ENCODE measurements at places on chromosomes 11 and 22.
A peak's percentile ranks its signal among the peaks of the same experiment; 100 is the strongest.

GRCh38 chr22:19239464-19239863 lies 52.1 kb downstream of the CLTCL1 start:
- no peak for DNase-seq

GRCh38 chr11:122509091-122509490 lies 146.4 kb upstream of the UBASH3B start:
- DNase-seq = no peak

DNA sequence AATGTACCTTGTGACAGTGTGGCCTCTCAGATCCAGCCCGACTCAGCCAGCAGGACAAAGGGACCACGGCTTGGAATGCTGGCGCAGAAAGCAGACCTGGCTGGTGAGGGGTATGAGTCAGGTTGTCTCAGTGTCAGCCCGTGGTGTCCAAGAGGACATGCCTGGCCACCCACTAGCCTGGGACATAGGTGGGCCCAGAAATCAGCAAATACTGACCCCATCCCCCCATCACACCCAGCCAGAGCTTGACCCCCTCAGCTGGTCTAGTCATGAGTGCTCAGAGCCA lies 4.5 kb downstream of the BANF1 start:
- DNase-seq = no peak

DNA sequence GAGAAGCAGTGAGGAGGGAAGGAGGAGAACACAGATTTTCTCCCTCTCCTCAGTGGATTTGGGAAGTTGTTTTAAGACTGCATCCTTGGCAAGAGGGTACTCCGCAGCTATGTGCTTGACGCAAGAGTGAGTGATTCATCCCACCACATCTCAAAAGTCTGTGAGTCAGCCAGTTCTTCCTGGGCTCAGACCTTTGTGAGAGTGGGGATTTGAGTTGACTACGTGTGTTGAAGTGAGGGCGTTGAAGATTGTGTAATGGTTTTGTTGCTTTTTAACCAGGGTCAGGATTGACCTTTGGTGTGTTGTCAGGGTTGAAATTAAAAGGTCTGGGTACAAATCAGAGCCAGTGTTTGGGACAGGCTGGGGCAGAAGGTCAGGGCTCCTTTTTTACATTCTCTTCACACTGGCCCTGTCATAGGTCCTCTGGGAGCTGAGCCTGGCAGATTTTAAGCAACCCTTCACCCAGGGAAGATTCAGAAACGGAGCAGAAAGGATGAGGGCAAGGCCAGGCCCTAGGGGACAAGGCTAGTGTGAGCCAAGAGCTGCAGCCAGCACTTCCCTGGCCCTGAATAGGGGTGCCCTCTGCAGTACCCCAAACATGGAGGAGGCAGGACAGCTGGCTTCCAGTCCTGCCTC lies 4.2 kb upstream of the C11orf86 start:
- peak; percentile 100 for DNase-seq

DNA sequence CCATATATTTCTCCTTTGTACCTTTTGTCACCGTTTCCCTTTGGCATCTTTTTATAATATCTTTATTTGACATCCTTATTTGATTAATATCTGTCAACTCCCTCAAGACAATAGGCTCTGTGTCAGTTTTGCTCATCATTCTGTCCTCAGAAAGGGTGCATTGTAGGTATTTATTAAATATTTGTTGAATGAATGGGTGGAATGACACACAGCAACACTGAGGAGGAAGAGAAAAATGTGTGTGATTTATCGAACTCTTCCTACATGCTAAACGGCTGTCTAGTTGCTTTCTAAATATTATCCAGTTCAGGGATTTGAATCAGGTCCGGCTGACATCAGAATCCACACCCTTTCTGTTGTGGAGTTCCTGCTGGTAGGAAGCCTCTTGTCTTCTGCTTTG lies 98.2 kb downstream of the NAV2 start:
- peak; percentile 27 for DNase-seq

DNA sequence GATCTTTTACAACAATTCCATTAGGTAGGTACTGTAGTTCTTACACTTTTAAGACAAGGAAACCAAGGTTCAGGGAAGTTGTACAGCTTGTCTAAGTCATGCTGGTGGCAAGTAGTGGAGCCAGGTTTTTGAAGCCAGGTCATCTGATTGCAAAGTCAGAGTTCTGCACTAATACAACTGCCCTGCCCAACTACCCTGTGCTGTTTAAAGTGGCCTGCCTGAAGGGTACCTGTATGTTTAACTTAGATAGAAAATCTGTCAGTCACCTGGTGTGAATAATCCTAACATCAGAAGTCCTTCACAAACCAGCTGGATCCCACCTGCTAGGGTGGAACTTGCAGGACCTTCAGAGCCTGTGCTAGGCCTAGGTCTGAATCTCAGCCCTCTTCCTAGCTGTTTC lies 44.2 kb downstream of the ARFGAP2 start:
- no peak for DNase-seq

GRCh38 chr11:93613231-93613831 lies 48.2 kb upstream of the CEP295 start:
- DNase-seq = no peak

DNA sequence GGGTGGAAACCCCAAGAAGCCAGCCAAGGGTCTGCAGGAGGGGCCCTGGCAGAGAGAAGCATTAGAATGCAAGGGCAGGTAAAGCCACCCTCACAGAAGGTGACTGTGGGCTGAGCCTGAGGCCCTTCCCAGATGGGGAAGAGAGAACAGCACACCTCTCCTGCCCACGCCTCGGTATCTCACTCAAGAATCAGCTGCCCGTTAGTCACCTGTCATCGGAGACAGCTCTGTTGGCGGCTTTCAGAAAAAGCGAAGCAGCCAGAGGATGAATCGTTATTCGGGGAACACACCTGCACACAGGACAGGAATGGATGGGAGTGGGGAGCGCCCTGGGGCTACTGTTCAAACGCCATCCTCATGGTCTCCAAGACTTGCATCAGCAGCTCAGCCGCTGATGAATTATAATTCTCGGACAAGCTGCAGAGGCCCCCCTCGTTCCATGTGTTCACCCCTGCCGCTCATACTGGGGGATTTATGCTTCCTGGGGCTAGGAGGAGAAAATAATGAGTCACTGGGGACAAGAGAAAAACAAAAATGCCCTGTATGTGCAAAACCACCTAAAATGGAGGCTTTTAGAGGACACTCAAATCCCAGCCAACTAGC lies 21.6 kb upstream of the TMA7B start:
- no peak for DNase-seq

DNA sequence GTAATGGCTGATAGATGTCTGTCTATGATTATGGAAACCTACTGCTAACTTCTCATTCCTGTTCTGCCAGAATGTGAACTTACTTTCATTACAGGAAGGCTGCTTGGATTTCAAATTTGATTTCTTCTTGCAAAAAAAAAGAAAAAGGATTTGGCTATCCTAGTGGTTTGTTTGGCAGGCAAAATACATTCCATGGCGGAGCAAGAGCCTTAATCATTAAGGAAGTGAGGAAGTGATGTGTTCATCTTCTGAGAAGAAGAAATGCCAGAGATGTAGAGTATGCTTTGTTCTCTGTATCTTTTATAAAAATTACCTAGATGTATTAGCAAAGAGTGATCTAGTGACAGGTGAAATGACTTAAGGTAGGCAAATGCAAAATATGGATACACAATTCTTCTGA lies 356.3 kb downstream of the SOX6 start:
- DNase-seq = peak; percentile 85

DNA sequence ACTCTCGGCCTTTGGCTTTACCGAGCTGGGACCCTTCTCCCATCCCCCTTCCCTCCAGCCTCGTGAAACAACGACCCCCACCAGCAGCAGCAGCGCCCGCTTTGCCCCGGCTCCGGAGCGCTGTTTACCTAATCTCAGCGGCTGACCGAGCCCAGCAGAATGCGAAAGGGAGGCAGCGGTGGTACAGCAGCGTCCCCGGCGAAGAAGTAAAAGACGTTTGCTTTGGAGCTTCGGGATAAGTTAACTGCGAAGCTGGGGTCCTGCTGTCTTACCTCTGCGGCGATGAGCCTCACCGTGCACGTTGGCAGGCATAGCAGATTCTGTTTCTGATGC lies 2.0 kb upstream of the LARGE1 start:
- peak; percentile 40 for DNase-seq

GRCh38 chr22:47293368-47294221 lies 531.1 kb downstream of the TBC1D22A start:
- no peak for DNase-seq

DNA sequence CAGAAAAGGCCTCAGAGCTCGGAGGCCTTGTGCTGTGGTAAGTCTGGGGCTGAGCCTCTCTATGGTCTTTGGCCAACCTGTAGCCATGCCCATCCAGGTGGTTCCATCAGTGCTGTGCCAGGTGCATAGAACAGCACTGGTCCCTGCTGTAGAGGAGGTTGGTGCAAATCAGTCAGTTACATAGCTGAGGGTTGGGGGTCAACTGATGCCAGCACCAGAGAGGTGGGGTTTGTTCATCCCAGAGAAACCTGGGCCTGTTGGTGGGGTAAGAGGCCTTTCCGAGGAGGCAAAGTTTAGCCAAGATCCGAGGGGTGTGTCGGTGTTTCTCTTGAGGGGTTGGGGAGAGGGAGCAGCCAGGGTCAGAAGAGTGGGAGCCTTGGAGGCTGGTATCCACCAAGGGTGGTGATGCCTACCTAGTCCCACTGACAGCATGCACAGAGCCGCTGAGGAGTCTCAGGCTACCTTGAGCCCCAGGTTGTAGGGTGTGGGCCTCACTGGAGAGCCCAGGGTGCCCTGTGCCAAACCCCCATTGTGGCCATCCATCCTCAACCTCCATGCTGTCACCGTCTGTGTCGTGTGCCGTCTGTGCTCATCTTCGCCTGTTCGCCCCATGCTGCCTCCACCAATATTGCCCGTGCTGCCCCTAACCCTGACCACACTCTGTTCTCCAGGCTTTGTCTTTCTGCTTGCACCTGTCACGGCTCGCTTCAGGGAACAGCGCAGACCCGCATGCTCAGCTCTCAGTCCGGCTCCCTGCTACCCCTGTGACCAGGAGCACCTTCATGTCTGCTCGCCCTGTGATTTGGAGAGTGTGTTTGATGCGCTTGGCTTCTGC lies 78.7 kb upstream of the SUSD2 start:
- DNase-seq = no peak

GRCh38 chr11:75387736-75388294 lies 11.5 kb upstream of the RPS3 start:
- no peak for DNase-seq

- DNase-seq = no peak
Observed at GRCh38 chr22:35317680-35318290, 18.1 kb downstream of the TOM1 start.

DNA sequence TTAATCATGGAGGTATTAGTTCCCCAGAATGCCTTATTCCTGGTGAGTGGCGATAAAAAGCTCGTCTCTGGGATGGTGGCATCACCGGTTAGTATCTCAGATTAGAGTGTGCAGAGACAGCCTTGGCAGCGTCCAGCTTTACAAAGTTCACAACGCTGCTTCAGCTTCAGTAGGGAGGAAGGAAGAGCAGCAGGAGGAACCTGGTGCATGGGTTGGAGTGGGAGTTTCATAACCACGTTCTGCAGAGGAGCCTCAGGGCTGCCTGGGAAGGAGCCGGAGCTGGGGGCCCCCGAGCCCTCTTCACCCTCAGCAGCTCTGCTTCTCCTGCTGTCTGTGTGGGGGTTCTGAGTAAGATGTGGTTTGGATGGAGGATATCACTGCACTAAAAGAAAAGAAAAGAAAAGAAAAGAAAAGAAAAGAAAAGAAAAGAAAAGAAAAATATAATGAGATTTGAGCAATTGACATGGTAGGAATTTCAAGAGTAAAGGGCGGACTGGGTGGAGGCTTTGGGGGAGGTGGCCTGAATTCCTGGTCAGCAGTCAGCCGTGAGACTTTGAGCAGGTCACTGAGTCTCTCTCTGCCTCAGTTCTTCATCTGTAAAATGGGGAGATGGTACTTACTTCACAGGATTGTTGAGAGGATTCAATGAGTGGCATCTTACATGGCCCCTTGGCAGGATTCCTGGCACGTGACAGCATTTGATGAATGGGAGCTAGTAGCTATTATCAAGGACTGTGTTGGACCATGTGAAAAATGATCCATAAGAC lies 6.5 kb downstream of the ASPHD2 start:
- no peak for DNase-seq

GRCh38 chr11:66317723-66318599 lies 1.1 kb upstream of the CD248 start:
- peak; percentile 86 for DNase-seq

- DNase-seq = peak; percentile 63
Observed at GRCh38 chr11:95095858-95096587, 6.4 kb downstream of the ENDOD1 start.

GRCh38 chr22:40680819-40681183 lies 1.5 kb downstream of the MCHR1 start:
- DNase-seq = no peak

DNA sequence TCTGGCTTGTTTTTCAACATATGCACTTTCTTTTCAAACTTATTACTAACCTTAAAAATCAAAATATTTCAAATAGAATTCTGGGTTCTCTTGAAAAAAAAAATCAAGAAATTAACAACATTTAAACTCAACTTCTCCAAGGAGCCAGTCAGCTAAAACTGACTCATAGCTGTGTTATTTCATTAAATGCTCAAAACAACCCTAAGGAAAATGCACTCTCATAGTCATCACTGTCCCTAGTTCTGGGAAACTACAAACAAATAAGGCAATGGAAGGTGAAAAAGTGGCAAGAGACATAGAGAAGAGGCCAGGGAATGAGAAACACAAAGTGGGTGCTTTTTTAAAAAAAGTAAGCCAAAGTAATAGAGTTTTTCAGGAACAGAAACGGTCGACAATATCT lies 4.1 kb upstream of the ARHGAP20 start:
- DNase-seq = peak; percentile 65

DNA sequence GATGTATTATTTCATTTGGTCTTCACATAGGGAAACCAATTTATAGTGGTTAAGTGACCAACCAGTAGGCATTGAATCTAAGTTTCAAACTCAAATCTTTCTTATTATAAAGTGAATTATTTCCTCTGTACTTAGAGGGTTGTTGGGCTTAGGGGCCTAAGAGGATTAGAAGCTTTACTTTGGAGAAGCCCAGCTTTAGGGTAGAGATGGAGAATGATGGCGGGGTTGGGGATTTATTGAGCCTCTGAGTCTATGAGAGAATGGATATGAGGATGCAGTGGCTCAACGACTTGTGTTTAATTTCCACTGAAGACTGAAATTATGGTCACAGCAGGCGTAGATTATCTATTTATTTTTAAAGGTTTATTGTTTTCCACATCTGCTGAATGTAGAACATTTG lies 55.5 kb downstream of the CHRDL2 start:
- no peak for DNase-seq

- no peak for DNase-seq
Observed at GRCh38 chr11:7536100-7536499, 22.3 kb downstream of the PPFIBP2 start.
